ENCODE measurements at places on chromosomes 7 and 10.

DNA sequence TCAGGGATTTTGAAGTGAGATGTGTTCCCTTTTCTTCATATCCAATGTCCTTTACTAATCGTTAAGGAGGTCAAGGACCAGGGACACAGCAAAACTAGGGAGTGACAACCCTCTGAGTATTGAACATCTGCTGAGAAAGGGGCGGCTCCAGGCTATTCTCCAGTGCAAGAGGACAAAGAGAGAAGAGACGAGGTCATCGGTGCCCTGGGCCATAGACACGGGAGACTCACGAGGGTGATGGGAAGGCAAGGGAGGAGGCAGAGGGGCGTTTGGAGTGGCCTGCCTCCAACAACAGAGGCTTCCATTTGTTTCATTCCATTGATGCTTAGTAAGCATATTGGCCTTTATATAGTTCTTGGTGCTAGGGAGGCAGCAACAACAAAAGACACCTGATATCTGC, 268.4 kb downstream of the CXCL12 start:
- no peak for DNase-seq

- DNase-seq = no peak
Measured at GRCh38 chr7:128000048-128000447, 31.2 kb downstream of the LRRC4 start.

DNA sequence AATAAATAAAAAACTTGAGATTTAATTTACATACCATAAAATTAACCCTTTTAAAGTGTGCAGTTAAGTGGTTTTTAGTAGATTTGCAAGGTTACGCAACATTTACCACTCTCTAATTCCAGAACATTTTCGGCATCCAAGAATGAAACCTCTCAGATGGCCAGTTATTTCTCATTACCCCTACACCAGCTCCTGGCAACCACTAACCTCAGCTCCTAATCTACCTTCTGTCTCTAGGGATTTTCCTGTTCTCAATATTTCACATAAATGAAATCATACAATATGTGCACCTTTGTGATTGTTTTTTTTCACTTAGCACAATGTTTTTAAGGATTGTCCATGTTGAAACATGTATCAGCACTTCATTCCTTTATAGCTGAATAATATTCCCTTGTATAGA, 45.1 kb downstream of the INPP5F start:
- no peak for DNase-seq

GRCh38 chr10:89589101-89589720, 53.8 kb upstream of the SLC16A12 start:
- DNase-seq = no peak

- peak; percentile 49 for DNase-seq
Measured at GRCh38 chr7:116687801-116688201, 15.8 kb downstream of the MET start.

- no peak for DNase-seq
Measured at GRCh38 chr7:75953431-75953830, 38.5 kb downstream of the POR start.

- DNase-seq = no peak
Measured at GRCh38 chr10:86265895-86266259, 100.7 kb downstream of the GRID1 start.

DNA sequence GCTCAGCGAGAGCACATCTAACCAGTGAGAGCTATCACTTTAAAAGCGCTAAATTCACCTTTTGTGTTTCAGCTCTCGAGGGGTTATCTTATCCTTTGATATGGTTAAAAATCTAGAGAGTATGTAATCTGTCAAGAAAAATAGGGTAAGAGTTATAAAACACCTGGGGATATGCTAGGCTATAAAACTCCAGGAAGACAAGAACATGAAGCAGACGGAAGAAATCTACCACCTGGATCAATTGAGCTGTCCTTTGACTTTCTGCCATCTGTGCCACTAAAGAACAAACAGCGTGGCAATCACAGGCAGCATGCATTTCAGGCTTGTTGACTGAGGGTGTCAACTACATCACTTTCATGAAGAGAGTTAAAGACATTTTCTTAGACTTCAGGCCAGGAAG, 83.1 kb downstream of the ZNF248 start:
- DNase-seq = no peak

DNA sequence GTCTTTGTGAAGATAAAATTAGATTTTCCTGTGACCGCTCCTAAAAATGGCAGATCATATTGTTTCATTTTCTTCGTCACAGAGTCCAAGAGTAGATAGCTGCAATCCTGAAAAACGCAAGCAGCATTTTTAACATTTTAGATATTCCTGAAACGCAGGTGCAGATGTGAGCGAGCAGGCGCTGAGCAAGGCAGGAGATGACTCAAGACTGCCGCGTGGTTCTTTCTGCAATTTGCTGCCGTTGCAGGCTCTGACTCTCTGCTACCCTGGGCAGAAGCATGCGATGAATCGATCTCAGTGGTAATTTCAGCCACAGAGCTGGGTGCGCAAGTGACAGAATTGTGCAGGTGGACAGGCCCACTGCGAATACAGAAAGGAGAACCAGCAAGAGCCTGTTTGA, 331.9 kb downstream of the ACTR3B start:
- no peak for DNase-seq

DNA sequence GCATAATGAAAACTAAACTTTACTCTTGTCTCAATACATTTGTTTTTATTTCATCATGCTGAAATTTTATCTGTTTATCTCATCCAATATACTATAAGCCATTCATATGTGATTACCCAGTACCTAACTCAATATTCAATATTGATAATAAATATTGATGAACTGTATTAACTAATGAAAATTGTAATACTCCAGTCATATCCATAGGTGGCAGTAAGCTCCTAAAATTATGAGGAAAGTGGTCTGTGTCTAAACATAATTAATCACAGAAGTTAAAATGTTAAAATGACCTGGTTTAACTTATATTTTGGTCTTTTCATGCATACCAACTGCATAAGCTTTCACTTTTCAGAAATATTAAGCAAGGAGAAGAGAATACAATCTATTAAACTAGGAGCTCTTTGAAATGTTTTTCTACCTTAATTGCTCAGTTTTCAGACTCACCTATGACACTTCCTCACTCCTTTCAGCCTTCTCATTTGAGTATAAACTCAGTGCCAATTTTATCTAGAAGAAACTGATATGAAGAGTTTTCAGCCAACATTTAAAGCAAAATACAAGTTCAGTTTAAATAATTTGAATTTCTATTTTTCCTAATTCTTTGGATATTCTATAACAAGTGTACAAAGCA, 30.5 kb upstream of the VWDE start:
- no peak for DNase-seq

GRCh38 chr10:78973901-78974616, 94.7 kb upstream of the ZMIZ1 start:
- DNase-seq = peak; percentile 79

GRCh38 chr7:146805082-146805481, 688.5 kb downstream of the CNTNAP2 start:
- DNase-seq = no peak

GRCh38 chr10:84294766-84295447, 33.5 kb upstream of the CCSER2 start:
- no peak for DNase-seq
